ENCODE measurements at places on chromosomes 13 and 19.

GRCh38 chr13:80830431-80830830 lies 489.5 kb upstream of the SPRY2 start:
- DNase-seq, result no peak

DNA sequence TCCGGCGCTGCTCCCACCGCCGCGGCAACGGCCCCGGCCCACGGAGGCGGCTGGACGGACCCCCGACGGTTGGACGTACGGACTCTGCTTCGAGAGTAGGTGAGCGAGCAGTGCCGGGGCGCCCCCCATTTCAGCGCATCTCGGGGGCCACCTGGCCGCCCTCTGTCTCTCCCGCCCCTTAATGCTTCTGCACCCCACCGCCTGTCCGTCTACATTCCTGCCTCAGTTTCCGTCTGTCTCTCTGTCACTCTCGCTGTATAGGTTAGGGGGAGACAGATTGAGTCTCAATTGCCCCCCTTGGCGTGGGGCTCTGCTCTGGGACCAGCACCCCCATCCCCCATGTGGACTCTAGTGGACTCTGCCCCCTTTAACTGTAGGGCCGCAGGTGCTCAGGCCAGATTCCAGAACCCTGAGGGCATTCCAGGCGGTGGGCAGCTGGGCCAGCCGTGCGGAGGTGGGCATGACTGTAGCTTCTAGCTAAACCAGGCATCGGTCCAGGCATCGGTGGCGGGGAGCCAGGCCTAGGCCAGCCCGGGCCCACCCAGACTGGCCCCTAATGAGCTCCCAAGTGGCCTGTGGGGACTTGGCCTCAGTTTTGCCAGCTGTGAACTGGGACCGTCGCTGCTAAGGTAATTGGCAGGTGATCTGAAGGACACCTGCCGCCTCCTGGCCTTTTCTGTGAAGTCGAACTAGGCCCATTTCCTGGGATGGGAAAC lies 373 bp downstream of the TNFAIP8L1 start:
- no peak for DNase-seq

- DNase-seq, result no peak
These were observed 92.7 kb downstream of the ZNF737 start for GRCh38 chr19:20472854-20473253.

GRCh38 chr13:61415058-61415721 lies 459 bp downstream of the PCDH20 start:
- DNase-seq, result no peak

DNA sequence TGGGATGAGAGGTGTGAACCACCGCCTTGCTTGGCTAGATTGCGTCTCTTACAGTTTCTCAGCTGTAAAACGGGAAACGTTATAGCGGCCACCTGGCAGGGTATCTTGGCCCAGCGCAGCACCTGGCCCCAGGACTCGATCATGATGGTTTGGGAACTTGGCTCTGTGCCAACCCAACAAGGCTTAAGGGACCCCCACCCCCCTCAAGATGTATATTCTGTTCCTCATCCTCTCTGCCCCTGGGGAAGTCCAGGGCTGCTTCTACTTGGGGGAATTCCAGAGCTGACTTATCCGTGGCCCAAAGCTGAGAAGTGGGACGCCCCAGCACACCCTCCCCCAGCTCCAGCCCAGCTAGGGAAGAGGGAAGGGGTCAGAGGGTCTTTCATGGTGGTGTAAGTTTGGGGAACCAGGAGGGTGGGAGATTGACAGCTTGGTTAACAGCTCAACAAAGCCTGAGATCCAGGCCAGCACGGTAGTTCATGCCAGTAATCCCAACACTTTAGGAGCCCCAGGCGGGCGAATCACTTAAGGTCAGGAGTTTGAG lies 695 bp downstream of the ICAM1 start:
- DNase-seq, result no peak

- DNase-seq, result no peak
These were observed 4.8 kb downstream of the KMT5C start for GRCh38 chr19:55344444-55344843.

- DNase-seq, result no peak
These were observed 39.3 kb downstream of the SIGLEC7 start for GRCh38 chr19:51181377-51181912.

DNA sequence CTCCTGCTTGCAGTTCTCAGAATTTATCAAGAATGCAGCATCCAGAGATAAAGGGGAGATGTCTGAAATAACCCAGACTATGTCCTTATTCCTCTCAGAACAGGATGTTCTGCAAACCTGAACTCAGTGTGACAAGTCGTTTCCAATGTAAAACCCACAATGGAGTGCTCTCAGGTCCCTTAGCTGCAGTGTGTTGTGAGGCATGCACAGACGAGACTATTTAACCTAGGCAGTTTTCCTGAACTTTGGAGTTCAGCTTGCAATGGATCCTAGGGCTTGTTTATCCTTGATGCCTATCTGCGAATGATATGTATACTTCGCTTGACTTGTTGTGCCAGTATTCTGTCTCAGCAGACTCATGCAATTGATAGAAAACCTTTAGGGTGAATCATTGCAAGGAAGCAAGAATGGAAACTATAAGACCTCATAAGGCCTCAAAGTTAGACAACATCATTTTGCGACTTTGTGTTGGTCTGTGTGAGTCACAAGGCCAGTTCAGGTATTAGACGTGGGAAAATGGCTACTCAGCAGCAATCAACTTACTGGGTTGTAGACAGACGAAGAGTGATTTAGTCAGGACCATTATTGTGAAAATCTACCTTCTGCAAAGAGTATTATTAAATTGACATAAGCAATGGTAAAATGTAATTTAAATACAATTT lies 2439.9 kb upstream of the PCDH20 start:
- DNase-seq, result no peak

DNA sequence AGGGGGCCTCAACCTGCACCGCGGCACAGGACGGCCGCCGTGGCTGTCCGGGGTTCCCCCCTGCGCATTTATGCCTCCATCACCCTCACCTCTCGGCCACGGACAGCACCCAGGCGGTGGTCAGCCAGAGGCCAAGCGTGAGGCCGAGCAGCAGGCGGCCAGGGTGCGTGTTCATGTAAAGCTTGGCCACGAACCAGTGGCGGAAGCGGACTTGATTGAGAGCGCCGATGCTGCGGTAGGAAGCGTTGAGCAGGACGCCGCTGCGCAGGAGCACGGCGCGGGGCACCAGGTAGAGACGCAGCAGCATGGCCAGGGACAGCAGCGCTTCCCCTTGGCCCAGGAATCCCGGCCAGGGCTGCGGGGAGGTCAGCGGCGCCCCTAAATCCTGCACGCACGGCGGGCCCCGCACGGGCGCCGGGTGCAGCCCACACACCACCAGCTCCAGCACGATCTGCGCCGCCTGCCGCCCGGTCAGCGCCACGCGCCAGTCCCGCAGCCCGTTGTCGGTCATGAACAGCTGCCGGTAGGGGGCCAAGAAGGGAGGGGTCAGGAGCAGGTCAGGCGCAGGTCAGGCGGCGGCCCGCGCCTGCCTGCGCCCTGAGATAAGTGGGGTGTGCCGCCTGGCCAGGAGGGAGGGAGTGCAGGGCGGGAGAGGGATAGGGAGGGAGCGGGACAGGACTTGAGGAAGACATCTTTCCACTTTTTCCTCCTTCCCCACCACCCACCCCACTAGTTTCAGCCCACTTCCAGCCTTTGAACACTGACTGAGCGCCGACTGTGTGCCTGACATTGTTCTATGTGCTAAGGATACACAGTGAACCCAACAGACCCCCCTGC lies 6.5 kb downstream of the KCNN4 start:
- DNase-seq, result no peak

DNA sequence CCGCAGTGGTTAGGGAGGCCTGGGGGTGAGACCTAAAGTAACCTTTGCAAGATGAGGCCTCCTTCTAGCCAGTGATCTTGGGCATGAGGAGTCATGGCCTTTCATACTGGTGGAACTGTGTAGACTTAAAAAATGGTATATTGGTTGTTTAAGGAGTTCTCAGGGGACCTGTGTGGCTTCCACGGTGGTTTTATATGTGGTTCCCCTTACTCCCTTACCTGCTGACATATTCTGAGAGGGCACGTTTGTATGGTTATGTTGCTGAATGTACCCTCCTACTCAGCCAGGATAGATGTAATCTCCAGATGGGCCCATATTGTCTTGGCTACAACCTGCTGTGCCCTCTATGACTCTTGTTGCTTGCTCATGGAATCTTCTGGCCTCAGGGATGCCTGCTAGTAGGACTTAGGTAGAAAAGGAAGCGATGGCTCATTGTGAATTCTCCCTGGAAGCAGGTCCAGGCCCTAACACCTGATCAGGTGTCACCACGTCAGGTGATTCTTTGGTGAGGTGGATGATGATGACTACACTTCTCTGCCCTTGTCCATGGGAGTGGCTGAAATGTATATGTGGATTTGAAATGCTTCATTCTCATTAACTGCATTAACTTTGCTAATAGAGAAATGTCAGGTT lies 1.8 kb downstream of the ZNF460 start:
- no peak for DNase-seq

- no peak for DNase-seq
These were observed 17.1 kb upstream of the GPC5 start for GRCh38 chr13:91381371-91381770.

- DNase-seq, result no peak
These were observed 110.9 kb downstream of the SACS start for GRCh38 chr13:23322353-23323336.

DNA sequence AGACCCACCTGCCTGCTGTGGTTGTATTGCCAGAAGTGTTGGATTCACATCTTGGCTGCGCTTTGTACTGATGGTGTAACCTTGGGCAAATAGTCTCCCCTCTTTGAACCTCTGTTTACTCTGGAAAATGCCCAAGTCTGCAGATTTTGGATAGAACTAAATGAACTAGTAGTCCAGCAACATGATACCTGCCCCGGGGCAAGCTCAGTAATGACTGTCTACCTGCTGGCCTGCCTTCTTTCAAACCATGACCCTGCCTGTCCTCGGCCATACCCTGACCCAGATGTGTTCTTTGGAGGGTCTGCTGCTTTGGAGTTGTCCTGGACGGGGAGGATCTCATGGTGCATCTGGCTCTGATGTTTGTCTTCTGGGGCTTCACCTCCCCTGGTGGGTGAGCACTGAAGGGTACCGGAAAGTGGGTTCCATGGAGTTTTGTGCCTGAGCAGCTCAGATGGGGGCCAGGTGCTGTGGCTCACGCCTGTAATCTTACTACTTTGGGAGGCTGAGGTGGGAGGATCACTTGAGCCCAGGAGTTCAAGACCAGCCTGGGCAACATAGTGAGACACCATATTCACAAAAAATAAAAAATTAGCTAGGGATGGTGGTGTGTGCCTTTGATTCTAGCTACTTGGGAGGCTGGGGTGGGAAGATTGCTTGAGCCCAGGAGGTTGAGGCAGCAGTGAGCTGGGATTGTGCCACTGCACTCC lies 59.5 kb downstream of the TNFRSF19 start:
- no peak for DNase-seq

- no peak for DNase-seq
These were observed 96.7 kb upstream of the UQCRFS1 start for GRCh38 chr19:29309637-29310036.

GRCh38 chr19:51020988-51021651 lies 1.6 kb upstream of the KLK10 start:
- no peak for DNase-seq

DNA sequence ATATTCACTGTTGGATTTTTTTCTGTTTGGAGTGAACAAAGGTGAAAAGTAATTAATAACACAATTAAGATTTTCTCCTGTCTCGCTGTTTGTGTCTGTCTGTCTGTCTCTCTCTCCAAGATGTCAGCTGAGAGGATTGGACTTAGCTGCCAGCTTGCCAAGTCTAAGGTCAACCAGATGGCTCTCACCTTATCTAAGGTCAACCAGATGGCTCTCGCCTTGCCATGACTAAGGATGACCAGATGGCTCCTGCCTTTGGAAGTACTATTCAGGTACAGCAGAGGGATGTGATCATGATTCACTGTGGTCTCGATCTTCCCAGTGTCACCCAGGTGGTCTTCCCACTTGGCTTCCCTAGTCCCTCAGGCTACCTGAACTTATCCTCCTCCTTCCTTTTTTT lies 1436.4 kb downstream of the UQCRFS1 start:
- no peak for DNase-seq

DNA sequence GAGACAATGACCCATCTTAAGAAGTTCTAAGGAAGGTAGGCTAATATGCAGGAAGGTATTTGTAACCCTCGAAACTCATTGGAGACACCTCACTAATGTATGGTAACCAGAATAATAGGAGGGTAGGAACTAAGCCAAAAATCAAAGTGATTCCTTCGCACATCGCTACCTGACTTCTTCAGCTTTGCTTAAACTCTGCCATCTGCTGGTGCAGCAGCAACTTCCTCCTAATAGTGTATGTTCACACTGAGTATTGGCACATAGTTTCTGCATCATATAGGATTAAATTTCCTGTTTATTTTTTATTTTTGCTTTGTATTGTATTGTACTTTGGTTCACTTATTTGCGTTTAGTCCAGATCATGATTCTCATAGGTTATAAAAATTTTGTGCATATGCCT lies 676.2 kb downstream of the GPC5 start:
- DNase-seq, result no peak

- no peak for DNase-seq
These were observed 5.5 kb upstream of the WTIP start for GRCh38 chr19:34475975-34476594.

- no peak for DNase-seq
These were observed 18.5 kb upstream of the ATP11A start for GRCh38 chr13:112671359-112671758.

GRCh38 chr19:45581576-45581975 lies 3.0 kb downstream of the OPA3 start:
- no peak for DNase-seq

- DNase-seq, result no peak
These were observed 10.8 kb downstream of the PAK4 start for GRCh38 chr19:39136225-39136940.

- DNase-seq, result no peak
These were observed 712 bp downstream of the BBC3 start for GRCh38 chr19:47230054-47230920.

DNA sequence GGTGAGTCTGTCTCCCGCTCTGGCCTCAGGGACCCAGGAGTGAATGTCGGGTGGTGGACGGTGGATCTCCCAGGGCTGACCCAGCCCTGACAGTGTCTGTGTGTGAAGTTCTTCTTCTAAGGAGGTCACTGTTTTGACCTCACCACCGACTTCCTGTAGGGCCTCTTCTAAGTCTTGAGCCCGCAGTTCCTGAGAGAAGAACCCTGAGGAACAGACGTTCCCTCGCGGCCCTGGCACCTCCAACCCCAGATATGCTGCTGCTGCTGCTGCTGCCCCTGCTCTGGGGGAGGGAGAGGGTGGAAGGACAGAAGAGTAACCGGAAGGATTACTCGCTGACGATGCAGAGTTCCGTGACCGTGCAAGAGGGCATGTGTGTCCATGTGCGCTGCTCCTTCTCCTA lies at the start of gene SIGLEC7:
Gene SIGLEC7, plus strand, starts transcription at position 183 of the 400 bp plus-strand sequence. Its CDS starts 69 bp downstream, at position 252.
- no peak for DNase-seq

- DNase-seq, result peak; percentile 57
These were observed 9.3 kb downstream of the HOOK2 start for GRCh38 chr19:12766051-12766521.

- no peak for DNase-seq
These were observed 725 bp downstream of the FAM124A start for GRCh38 chr13:51222686-51223559.

Measured in stimulated activated CD8-positive, alpha-beta memory T cell treated with anti-CD3 and anti-CD28 coated beads, Interleukin-4, amount 100 ng/mL, for 1 hour (primary cell).